Pericardium fibroblast (primary cell): ENCODE measurements at places on chromosomes 11 and 22. TPM values are rescaled to one million over a fixed set of nuclear protein-coding genes. Genes with fewer than 3 reads are reported as not detected.

Gene PKDREJ
- total RNA-seq = under 0.01 TPM in 1 of 2 replicates, not detected in the other

Gene SPON1
- 13.3 and 59.4 TPM in 2 replicates for total RNA-seq

Gene MOGAT2
- not detected in 2 replicates for total RNA-seq

Gene ESAM
- total RNA-seq = 0.35 and 6.4 TPM in 2 replicates

Gene MUC5AC
- not detected in 2 replicates for total RNA-seq
